ENCODE measurements at places on chromosomes 12 and 14. TPM values are rescaled to one million over a fixed set of nuclear protein-coding genes. Genes with fewer than 3 reads are reported as not detected.
A peak's percentile ranks its signal among the peaks of the same experiment; 100 is the strongest.

DNA sequence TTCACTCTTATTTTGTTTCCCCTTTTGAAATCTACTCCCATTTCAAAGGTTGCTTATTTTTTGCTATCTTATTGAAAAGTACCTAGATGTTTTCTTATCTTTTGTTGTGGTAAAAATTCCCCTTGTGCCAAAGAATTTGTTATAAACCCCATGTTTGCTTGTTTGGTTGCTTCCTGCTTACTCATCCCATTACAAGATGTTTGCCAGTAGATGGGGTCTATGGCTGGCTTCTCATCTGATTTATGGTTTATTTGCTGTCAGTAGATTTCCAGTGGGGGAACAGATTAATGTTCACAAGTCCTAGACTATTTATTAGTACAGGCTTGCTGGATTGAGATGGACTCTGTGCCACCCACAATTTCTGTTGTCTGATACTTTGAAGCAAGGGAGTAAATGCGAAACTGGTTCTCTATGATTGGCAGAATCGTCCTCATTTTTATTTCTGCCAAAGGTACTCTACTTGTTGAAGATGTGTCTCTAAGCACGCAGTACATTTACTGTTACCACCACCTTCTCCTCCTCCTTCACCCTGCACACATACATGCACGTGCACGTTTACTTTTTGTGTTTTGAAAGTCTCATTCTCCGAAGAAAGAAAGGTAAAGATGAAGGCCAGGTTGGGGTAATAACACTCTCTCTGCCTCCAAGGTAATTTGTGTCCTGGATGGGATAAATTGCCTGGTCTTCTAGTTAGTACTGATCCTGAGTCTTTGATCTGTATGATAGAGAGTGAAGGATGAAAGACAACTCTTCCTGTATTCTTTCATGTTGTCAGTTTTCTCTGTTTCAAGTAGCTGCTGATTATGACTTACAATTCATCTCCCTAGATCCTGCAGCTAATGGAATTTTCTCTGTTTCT lies 117.2 kb upstream of the ATP2B1 start:
- DNase-seq, result no peak

The KCNC2 gene
- not detected for total RNA-seq

DNA sequence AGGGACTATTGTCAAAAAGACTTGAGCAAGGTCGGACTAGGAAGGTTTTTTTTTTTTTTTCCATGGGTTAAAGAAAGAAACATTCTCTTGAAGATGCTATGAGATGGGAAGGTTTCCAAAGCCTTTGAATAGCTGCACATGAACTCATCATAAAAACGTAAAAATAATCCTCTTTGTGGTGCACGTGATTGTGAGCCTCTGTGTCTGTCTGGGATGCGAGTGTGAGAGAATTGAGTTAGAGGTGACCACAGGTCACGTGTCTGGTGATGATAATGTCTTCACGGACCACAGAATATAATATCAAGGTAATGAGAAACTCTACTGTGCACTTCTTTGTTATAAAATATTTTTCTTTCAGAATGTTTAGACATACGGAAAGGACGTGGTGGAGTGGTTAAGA lies 24.3 kb upstream of the ADGRD1 start:
- no peak for DNase-seq

The DIO3 gene
- 2.3 TPM for total RNA-seq

DNA sequence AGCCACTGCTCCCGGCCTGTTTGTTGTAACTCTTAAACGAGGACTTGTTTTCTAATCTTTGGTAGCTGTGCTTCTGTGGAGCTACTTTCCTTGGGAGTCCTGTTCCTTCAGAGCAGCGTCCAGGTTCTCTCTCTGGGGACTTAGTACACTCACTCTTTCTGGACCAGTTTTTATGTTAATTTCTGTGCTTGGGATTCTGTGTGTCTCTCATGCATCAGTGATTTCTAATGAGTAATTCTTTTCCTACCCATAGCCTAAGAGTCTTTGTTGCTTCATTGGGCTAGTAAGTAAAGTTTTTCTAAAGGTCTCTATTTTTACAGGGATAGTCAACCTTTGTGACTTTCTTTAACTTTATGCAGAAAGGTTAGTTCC lies 289.3 kb downstream of the FBXL14 start:
- no peak for DNase-seq

GRCh38 chr14:101975231-101975630 lies 10.9 kb downstream of the DYNC1H1 start:
- DNase-seq, result no peak

The OVCH1 gene
- not detected for total RNA-seq

The ATG101 gene
- 35.0 TPM for total RNA-seq

DNA sequence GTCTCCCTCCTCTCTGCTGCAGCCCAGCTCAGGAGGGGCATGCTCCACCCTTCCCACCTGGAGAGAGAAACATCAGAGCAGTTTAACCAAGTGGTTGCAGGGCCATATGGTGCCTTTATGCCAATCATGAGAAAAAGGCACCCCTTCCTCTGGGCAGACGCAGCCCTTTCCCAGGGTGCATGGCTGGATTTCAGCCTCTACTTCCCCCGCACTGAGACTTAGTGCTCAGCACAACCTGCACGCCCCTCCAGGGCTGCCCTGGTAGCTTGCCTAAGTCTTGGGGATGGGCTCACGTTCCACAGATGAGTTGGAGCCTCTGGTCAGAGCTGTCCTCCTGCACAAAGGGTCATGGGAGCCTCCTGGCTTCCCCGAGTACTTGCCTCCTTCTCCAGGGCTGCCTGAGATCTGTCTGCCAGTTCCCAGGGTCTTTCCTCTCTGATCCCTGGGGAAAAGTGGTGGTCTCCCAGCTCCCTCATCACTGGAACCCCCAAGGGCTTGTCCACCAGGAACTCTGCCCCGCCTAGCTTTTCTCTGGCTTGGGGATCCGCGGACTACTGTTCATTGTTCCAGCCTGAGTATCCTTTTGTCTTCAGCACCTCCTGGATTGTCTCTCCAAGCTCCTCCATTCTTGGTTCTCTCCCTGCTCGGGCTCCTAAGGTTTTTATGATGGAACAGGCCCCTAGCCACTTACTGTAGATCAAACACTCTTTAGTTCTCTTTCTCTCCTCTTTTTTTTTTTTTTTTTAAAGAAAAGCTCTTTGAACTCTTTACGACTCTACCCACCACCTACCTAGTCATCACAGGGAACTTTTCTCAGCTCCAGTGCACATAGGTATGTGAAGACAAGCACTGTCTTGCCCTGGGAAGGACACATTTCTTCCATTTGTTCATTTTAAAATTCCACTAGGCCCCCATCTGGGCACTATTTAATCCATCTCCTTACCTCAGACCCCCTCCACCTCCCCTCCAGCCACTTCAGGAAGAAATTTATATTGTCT lies 6.1 kb upstream of the KRT74 start:
- no peak for DNase-seq

The OLR1 gene
- total RNA-seq, result not detected

The ANHX gene
- total RNA-seq, result not detected

- no peak for DNase-seq
Observed at GRCh38 chr12:91763654-91764370, 381.8 kb downstream of the BTG1 start.

- no peak for DNase-seq
Observed at GRCh38 chr12:80700327-80700726, 7.1 kb upstream of the MYF6 start.

DNA sequence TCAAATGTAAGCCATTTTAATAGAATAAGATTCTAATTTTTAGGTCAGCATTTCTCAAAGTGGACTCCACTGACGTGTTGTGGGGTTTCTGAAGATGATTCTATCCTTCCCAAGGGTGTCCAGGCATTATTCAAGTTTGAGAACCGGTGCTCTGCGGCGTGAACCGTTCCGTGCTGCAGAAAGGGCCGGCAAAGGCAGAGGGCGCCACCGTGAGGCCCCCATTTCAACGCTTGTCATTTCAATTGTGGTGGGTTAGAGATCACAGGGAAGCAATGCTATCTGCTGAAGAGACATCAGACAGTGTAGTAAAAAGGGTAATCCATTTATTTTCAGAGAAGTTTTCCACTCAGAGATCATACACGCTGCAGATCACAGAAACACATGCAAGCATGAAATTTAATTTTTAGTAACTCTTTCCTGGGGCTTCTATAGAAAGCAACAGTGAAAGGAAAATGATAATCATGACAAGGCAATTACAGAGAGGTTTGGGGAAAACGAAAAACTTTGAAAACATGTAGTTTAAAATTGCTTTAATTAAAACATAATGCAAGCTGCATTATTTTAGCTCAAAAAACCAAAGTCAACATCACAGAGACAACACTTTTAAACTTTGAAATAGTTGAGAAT lies 201.7 kb downstream of the EXOC5 start:
- DNase-seq, result peak; percentile 52

DNA sequence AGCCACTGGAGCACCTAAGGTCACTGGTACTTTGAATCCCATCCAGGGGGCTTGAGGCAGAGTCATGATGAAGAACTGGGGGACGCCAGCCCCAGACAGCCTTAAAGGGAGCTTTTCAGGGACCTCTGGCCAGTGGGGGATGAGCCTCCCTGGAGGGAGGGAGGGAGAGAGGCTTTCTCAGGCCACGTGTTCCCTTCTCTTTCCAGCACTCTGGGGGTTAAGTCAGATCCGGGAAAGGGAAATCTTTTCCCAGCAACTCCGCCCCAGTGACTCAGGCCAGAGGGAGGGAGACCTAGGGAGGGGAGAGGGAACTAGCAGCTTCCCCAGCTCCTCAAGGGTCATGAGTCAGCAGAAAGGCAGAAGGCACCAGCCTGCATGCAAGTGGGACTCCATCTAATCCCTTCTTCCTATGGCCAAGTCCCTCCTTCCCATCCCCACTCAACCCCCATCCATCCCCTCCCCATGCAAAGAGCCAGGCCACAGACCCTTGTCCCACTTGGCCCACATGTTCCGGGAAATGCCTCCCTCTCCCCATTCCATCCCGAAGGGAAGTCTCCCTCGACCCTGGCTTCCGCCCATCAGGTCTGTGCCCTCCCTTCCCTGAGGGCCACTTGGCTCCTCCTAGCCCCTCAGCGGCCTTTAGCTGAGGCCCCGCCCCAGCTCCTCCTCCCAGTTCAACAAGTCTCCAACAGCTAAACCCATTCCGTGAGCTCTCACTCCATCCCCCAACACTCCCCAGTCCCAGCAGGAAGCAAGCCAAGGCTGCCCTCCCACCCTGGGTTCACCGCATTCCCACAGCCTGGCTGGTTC lies 5.6 kb downstream of the TNFRSF1A start:
- peak; percentile 89 for DNase-seq

The LTBP2 gene
- total RNA-seq, result 4.3 TPM

DNA sequence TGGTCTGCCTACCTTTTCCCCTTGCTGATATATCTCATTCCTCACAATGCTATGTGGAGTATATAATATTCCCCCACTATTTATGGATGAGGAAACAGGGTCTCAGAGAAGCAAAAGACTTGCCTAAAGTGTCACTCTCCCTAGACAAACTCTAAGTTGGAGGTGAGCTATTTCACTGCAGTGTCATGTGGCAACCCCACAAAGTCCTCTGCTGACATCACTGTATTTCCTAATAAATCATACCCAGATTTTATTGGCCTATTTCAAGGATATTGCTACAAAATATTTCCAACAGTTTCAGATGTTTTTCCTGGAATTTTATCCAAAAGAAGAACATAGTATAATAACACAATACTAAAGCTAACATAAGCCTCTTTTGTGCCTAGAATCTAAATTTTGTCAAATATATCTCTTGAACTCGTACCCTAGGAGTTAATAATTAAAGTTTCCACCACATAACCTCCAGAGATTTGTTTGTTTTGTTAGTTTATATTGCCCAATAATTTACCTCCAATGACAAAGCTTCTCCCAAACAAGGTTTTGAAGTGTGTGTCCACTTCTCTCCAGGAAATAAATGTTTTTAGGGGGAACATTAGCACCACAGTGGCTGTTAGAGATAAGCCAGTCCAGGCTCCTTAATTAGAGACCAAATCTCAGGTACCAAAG lies 215.1 kb downstream of the ASCL1 start:
- DNase-seq, result no peak

DNA sequence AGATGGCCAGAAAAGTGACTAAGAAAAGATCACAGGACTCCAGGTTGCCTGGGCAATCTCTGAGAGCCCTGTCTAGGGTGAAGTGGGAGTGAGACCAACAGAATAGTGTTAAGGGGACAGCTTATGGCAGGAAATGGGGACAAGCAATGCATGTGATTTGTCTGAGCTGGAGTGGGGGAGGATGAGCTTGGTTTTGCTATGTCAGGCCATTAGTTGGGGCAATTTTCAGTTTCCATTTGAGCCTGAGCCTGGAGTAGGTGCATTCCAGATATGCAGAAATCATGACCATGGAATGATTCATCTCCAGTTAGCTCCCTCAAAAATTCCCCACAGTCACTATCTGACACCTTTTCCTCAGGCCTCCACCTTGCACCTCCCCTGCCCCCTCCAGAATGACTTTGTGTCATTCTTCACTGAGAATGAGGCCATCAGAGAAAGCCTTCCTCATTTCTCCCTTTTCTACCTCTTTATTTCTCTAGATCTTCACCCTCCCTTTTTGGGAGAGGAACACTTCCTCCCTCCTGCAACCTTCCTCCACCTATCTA lies 150.9 kb upstream of the PLEKHG7 start:
- peak; percentile 48 for DNase-seq

The FITM1 gene
- 0.47 TPM for total RNA-seq

The COX8C gene
- total RNA-seq, result not detected

GRCh38 chr12:27901959-27902358 lies 70.6 kb downstream of the PTHLH start:
- DNase-seq, result no peak

DNA sequence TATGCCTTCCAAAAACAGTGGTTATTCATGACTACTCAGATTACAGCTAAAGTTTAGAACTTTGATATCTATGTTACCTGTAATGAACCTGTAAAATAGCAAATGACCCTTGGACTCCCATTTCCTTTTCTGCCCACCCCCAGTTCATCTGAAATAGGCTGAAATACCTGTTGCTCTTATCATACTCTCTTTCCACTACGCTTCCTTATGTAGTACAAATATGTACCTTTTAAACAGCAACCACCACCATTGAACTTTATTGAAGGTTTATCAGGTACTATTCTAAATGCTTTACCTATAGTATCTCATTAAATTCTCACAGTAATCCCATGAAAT lies 239.7 kb downstream of the SSPN start:
- no peak for DNase-seq

DNA sequence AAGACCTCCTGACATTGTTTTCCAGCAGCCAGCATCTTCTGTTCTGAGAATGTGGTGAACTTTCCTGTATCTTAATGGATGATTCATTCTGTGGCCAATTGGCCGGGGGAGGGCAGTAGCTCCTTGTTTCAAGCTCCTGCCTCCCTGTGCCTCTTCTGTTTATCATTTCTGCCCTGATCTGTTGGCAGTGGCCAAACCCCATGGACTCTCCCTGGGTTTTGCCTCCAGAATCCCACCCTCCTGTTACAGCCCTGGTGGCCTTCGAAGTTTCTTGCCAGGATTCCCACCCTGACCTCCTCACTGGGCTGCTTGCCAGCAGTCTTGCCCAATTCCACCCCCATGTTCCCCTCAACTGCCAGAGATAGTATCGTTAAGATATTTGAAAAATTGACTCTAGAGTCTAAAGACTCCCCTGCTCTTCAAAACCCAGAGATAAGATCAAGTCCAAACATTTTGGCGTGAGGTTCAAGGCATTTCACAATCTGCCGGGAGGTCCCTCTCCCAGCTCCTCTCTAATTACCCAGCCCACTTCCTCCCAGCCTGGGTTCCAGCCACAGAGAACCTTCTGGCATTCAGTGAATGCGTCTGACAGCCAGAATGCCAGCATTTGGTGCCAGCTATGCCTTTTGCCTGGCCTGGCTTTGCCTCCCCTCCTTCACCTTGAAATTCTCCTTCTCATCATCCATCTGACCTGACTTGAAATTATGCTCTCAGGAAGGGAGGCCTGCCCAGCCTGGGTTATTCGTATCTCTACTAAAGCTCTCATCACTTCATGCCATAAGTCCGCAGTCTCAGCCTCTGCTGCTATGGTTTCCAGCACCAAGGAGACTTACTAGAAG lies 37.7 kb upstream of the TXNRD1 start:
- peak; percentile 63 for DNase-seq

GRCh38 chr14:51302295-51303030 lies 62.4 kb downstream of the TMX1 start:
- no peak for DNase-seq

The FBRSL1 gene
- 119 TPM for total RNA-seq

Data from Calu3 (cell line).